ENCODE measurements at places on chromosomes 12 and 14.
A peak's percentile ranks its signal among the peaks of the same experiment; 100 is the strongest.

- DNase-seq, result peak; percentile 55
Measured at GRCh38 chr12:47721431-47721973, 3.8 kb downstream of the ENDOU start.

DNA sequence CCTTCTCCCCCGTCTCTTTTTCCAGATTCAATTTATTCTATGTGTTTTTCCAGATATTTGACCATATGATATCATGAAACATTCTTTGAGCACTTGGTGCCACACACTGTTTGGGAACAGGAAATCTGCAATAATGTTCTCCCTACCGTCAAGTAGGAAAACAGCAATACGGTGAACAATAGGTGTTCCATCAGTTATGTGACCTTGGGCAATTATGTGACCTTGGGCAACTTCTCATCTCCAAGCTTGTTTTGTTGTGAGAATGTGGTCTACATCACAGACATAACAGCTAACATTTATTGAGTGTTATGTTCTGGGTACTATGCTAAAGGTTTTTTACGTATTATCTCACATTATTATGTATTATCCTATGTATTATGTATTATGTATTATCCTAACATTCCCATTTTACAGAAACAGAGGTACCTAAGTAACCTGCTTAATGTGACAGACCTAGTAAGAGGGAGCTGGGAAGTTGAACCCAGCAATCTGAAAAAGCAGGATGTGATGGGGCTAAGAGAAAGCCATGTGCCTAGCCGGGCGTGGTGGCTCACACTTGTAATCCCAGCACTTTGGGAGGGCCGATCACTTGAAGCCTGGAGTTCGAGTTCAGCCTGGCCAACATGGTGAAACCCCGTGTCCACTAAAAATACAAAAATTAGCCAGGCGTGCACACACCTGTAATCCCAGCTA is 1.2 kb upstream of the NEK9 start:
- DNase-seq, result no peak

- peak; percentile 38 for DNase-seq
Measured at GRCh38 chr12:93741659-93742109, 64.5 kb downstream of the CRADD start.

DNA sequence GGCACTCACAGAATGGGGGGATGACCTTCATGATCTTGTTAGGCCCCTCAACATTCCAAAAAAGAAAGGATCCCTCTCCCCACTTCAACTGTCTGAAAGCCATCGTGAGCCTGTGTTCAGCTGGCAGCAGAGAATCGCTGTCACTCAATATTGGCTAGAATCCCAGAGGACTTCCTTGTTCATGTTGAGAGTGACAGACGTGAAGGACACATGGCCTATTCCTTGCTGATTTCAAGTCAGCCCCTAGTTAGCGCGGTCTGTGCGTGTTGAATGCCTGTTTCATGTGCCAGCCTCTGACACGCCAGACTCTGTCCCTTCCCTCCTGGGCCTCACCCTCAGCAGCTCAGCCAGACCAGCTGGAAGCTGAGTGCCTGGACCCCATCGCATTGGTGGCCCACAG is 43.1 kb downstream of the DNAH10 start:
- DNase-seq, result no peak

DNA sequence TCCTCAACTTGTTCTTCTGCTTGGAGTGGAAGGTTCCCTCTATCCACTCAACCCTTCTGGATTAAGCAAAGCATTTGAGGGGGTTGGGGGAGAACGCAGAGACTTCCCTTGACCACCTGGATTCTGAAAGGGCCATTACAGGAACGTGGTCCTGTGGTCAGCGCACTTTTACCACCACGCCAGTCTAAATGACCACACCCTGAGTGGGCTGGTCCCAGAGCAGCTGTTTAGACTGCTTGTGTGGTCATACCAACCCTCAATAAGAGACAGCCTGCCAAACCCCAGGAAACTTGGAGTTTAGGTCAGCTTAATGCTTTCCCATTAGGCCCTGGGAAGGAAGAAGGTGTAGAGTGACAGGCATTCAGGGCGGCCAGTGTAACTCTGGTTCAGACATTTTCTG is 165.5 kb upstream of the ATP2B1 start:
- peak; percentile 12 for DNase-seq
